ENCODE measurements at places on chromosomes 2 and 18.

DNA sequence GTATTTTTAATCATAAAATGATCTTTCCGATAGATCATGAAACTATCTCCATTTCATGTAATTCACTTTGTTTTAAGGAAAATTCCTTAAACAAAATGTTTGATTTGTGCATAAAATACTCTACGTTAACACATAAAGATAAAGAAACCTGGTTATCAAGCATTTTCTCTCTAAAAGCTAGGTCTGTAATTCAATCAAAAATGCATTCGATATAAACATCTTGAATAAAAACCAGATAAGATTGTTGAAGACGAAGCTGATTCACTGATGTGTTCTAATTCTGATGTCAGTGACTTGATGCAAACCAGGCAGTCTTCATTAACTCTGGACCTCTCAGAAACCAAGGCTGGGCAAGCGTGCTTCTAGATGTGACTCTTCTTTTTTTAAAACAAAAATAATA lies 245.2 kb downstream of the CTNNA2 start:
- no peak for DNase-seq
- H3K27me3 ChIP-seq, result no peaks in the 10 kb centered on the region
- no peaks in the 10 kb centered on the region for H3K4me1 ChIP-seq
- no peak overlapping the region for H3K4me3 ChIP-seq
- no peak overlapping the region for H3K27ac ChIP-seq

DNA sequence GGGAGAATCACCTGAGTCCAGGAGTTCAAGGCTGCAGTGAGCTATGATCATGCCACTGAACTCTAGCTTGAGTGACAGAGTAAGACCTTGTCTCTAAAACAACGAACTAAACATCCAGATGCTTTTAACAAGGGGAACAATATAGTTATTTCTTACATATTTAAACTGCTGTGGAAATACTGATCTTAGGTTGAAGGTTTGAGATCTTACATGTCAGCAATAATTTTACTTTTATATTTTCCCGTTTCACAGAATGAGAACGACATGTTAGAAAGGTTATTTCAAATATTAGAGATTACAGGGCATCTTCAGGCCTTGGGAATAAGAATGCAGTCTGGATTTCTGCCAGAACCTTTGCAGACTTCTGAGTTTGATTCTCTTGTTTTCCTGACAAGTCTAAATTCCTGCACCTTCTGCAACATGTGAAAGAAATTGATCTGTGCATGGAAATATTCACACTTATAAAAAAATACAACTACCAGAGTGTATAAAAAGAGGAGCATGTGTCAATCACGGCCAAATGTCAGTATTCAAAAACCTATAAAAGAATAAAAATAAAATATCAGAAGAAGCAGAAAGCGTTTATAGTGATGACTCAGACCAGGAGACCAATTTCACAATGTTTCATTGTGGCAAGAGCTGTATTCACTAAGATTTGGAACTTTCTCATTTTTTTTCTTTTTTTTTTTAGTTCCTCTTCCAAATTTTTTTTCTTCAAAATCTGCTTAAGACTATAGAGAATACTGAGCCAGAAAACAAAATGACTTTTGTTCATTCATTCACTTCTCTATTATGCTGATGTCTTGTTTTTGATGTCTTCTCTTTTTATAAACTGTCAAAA lies 29.6 kb downstream of the COLEC12 start:
- H3K4me3 ChIP-seq, result no peak overlapping the region
- H3K4me1 ChIP-seq, result no peaks in the 10 kb centered on the region
- H3K27ac ChIP-seq, result no peak overlapping the region
- DNase-seq, result no peak
- no peaks in the 10 kb centered on the region for H3K36me3 ChIP-seq

DNA sequence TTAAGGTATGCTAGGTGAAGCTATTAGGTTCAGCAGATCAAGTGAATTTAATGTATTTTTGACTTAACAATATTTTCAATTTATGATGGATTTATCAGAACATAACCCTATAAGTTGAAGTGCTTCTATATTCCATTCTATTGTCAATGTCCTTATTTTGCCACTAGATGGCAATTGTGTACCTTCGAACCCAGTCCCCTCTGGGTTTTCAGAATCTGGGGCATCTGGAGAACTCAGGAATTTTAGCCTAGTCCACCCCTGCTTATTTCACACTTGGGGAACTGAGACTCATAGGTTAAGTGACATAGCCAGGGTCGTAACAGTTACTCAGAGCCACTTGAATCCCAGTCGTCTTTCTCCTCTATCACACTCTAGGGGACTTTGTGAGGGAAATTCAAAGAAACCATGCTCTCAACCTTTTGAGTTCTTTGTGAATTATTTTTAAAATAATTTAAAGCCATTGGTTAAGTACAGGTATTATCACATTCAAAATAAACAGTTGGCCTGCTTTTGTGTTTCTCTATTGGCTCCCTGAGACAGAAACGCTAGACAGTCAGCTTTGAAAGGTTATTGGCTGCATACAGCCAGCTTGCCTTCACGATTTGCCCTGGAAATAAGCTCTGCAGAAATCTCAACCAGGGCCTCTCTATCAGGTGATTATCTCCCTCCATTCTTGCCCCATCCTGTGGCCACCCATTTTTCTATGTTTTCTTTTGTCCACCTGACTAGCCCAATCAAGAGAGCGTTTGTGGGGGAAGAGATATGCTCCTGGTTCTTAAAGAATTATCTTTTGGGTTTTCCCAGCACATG lies 145.0 kb downstream of the TTC27 start:
- H3K4me3 ChIP-seq, result no peak overlapping the region
- no peak for DNase-seq
- no peaks in the 10 kb centered on the region for H3K4me1 ChIP-seq
- H3K27me3 ChIP-seq, result no peaks in the 10 kb centered on the region
- H3K27ac ChIP-seq, result no peak overlapping the region
- H3K36me3 ChIP-seq, result peaks cover 7% of the 10 kb centered on the region

DNA sequence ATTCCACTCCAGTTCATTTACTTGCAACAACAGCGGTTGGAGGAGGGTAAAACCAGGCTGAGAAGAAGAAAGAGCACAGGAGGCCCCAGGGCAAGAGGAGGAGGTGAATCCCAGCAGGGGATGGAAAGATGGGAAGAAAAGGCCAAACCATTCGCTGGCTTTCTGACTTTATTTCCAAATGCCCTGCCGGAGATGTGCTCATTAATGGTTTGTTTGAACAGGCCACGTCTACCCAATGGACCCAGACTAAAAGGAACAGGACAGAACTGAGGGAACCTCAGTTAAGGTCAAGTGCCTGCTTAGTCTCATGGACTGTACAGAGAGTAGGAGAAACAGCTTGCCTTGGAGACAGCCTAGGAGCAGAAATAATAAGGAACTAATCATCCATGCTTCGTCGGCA lies 121.6 kb upstream of the NDUFV2 start:
- no peak overlapping the region for H3K27ac ChIP-seq
- no peak for DNase-seq
- no peak overlapping the region for H3K4me3 ChIP-seq
- H3K36me3 ChIP-seq, result no peaks in the 10 kb centered on the region

Data from activated CD8-positive, alpha-beta T cell treated with anti-CD3 and anti-CD28 coated beads, Interleukin-2, amount 10 ng/mL, durations not matched to agents 7 days and 5 days (primary cell).